ENCODE measurements at places on chromosomes 12 and 14. TPM values are rescaled to one million over a fixed set of nuclear protein-coding genes. Genes with fewer than 3 reads are reported as not detected.

DNA sequence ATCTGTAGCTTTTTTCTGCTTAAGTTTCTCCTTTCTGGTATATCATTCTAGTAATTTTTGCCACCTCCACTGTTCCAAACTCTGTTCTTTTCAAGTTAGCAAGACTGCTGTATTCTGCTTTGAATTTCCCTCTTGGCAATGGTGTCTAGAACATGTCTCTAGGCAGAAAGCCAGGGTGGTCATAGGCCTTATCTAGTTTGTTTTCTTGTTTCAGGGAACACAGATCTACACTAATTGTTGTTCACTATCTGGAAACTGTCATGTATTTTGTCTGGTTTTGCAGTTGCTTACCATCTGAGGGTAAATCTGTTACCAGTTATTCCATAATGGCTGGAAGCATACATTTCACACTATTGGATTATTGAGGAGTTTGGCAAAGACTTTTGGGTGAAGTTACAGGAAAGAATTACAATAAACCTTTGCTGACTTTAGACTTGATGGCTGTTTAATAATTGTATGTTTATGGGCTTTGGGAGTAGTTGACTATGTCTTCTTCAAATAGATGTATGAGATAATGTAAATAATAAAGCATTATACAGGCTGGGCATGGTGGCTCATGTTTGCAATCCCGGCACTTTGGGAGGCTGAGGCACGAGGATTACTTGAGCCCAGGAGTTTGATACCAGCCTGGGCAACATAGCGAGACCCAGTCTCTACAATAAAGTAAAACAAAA lies 41.4 kb downstream of the FUT8 start:
- no peak for DNase-seq

- DNase-seq: no peak
Observed at GRCh38 chr12:40033242-40033630, 72.6 kb downstream of the SLC2A13 start.

IL22 gene
- not detected for total RNA-seq

LHX5 gene
- not detected for total RNA-seq

NDUFA9 gene
- total RNA-seq: 104 TPM

FBLN5 gene
- 0.67 TPM for total RNA-seq

B3GNT4 gene
- 0.13 TPM for total RNA-seq
